ENCODE measurements at places on chromosomes 12 and 14.

DNA sequence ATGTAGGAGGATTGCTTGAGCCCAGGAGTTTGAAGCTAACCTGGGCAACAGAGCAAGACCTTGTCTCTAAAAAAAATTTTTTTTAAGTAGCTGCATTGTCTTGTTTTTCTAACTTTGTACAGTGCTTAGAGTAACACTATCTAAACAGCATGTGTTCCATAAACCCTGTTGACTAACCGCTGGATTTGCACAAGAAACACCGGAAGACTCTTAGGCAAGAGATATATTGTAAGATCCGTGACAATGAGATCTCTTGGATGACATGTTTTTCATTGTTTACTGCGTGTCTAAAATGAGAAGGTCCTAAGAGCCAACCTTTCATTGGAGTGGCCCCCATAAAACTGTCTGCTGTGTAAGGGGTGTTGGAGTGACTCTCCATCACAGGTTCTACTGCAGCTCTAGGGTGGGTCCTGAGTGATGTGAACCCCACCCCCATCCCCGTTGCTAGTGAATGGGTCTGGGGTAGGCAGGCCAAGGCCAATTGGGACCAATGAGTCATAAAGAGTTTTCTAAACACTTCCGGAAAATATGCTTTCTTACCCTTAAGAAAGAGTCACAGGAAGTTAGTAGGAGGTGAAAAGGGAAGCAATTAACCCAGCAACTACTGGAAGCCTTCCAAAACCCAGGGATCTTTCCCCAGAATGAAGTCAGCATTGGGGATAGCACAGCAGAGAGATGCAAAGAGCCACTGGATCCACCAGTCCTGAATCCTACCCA lies 24.3 kb upstream of the PCNX1 start:
- DNase-seq, result no peak

DNA sequence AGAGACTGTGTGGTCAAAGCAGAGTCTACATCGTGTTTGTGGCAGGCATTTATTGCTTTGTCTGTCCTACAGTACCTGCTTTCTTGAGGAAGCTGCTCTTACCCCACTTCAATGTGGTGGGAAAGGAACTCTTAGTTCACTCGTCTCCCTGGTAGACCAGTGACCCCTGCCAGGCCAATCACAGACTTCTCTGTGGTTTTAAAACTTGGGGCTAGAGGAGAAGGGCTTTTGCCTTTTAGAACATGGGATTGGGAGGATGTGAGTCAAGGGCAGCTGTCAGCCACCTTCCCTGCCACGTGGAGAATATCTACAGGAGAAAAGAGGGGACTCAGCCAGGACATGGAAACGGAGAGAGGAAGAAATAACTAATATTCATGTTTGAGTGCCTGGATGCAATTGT lies 36.8 kb upstream of the TMED10 start:
- no peak for DNase-seq

- no peak for DNase-seq
These were observed 18.1 kb downstream of the SUSD6 start for GRCh38 chr14:69629225-69630127.

DNA sequence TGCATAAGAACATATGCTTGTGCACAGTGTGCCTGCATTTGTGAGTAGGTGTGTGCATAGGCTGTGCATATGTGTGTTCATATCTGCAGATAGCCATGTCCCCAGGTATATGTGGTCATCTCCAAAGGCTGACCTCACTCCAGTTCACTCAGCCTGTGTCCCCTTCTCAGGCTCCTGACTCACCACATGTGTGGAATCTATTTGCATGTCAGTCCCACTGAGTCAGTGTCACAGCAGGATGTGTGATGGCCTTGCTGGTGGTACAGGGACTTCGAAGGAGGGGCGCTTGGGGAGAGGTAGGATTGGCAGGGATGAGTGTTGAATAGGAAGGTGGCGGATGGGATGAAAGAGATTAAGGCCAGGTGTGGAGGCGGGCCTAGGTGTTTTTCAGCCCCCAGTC lies 35.5 kb downstream of the KRT80 start:
- DNase-seq, result no peak

- no peak for DNase-seq
These were observed 16.3 kb downstream of the DYNC1H1 start for GRCh38 chr14:101980700-101981099.

GRCh38 chr12:104933128-104933527 lies 25.0 kb downstream of the SLC41A2 start:
- no peak for DNase-seq

DNA sequence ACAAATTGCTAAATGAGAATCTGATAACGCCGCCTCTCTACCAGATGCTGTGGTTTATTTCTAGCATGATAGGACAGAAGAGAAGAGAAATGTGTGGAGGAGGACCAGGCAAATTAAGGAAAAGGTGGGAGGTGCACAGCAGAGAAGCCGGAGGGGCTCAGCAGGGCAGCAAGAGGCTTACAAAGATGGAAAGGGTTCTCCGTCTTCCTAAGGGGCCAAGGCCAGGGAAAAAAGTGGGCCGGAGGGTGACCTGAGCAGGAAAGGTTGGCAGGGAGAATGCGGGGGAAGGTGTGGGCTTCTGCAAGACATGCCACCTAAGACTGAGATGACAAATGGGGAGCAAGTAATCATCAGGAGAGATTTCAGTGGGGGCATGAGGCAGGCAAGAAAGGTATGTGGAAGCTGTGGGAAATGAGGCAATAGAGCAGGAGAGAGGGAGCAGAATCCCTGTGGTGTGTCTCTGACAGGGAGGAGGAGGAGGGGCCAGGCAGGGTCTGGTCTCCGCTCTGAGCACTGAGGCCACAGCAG lies 18.7 kb downstream of the MANSC1 start:
- no peak for DNase-seq

- no peak for DNase-seq
These were observed 122.4 kb upstream of the AMIGO2 start for GRCh38 chr12:47202176-47202575.

- DNase-seq, result no peak
These were observed 506 bp upstream of the OR10P1 start for GRCh38 chr12:55636116-55636655.

- no peak for DNase-seq
These were observed 337.0 kb downstream of the FSCB start for GRCh38 chr14:44170101-44170500.

DNA sequence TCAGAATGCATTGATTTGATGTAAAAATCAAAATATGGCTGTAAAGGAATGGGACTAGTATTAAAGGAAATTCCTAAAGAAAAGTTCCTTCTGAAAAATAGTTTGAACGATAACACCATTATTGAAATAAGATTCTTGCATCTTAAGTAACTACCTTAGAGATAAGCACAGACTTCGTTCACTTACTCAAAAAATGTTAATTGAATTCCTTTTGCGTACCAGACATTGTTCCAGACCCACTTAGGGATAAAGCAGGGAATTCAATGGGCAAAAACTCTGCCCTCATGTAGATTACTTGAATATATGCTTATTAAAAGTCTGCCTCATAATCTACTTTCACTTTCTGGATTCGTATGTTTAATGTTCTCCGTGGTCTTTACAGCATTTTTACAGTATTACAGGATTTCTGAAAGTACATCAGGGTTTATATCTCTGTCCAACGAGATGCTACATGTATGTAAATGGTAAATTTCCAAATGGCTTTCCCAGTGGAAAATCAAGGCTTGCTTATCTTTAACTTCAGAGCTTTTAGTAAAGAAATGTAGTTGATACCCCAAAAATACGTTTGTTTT lies 213.7 kb downstream of the GXYLT1 start:
- DNase-seq, result no peak

DNA sequence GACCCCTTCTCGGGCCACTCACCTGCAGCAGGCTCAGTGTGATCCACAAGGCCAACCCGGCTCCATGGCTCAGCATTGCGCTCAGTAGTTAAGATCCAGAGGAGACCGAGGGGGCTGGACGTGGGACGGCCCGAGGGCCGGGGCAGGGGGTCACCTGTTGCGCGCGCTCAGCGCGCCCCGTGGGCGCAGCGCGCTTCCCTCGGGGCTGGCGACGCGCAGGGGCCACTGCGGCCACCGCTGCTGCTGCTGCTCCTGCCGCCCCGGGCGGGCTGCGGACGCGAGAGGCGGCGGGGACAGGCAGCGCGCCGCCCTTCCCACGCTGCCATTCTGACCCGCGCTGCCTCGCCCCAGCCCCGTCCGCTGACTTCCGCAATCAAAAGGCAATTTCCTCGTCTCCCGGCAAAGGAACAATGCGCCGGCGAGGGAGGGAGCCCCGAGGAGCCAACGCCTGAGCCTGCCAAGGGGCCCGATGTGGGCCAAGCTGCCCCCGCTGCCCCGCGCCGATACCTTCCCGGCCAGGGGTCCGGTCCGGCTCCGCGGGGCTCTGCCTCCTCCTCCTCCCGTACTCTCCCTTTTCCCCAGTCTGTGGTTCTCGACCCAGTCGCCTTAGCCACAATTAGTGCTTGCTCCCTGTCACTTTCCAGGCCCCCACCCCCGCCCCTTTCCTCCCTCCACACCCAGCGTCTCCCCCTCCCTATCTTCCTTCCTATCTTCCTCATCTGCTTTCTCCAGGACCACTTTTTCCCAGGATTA lies 27.3 kb downstream of the PTPRB start:
- DNase-seq, result no peak

- no peak for DNase-seq
These were observed 193.6 kb upstream of the GARIN6 start for GRCh38 chr12:99453836-99454538.

- no peak for DNase-seq
These were observed 195.2 kb downstream of the ATXN7L3B start for GRCh38 chr12:74732826-74733225.

DNA sequence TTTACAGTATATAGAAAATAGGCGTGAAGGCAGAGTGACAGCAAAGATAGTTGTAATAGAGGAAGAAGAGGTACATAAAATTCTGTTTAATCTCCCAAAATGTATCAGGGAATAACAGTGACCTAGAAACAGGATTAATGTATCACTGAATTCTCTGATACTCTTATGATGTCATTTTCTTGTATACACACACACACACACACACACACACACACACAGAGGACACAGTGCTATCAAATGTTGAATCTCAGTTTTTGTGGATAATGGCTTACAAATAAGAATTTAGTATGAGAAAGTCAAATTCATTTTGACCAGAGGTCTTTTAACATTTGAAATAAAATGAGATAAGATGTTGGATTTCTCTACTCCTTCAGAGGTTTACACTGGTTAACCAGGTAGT lies 4.3 kb upstream of the LRIG3 start:
- no peak for DNase-seq

DNA sequence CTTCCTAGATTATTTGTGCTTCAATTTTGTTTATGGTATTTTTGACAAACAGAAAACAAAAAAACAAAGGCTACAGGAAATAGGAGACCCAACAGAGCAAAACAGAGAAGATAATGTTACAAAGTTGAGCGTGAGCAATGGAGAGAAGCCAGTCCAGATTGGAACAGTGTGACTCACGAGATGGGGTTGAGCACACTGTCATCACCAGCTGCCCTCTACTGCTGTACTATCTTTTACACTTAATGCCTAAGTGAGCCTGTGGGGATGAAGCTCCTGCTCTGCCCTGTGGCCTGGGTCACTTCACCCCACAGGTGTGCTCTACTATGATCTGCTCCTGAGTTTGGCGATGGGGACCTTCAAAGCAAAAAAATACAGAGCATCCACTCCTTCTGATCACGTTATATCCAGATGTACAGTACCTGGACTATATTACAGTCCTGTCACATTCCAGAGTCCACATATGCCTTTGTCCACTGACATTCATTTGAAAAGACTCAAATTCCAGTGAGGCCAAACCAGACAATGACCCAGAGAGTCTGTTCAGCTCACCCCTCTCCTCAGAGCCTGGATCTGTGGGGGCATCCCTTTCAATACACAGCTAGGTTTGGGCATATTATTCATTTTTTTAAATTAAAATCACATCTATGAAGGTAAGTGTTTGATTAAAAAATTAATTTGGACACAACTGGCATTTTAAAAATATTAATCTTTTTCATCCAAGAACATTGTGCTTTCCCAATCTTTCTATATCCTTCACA lies 4.4 kb downstream of the IPO8 start:
- no peak for DNase-seq

GRCh38 chr14:37172024-37172869 lies at the start of gene SLC25A21:
Gene SLC25A21, minus strand, starts transcription at chr14:37172606.
- DNase-seq, result no peak

- no peak for DNase-seq
These were observed 45.6 kb downstream of the C14orf132 start for GRCh38 chr14:96084796-96085195.

GRCh38 chr14:101539880-101540279 lies 21.4 kb upstream of the DIO3 start:
- no peak for DNase-seq

All from stimulated activated CD4-positive, alpha-beta T cell treated with anti-CD3 and anti-CD28 coated beads, Interleukin-4, amount 100 ng/mL, for 1 hour (primary cell).